Cerebellar nuclear complex (tissue), 1 donor: ENCODE measurements at places on chromosomes 1 and 21.

DNA sequence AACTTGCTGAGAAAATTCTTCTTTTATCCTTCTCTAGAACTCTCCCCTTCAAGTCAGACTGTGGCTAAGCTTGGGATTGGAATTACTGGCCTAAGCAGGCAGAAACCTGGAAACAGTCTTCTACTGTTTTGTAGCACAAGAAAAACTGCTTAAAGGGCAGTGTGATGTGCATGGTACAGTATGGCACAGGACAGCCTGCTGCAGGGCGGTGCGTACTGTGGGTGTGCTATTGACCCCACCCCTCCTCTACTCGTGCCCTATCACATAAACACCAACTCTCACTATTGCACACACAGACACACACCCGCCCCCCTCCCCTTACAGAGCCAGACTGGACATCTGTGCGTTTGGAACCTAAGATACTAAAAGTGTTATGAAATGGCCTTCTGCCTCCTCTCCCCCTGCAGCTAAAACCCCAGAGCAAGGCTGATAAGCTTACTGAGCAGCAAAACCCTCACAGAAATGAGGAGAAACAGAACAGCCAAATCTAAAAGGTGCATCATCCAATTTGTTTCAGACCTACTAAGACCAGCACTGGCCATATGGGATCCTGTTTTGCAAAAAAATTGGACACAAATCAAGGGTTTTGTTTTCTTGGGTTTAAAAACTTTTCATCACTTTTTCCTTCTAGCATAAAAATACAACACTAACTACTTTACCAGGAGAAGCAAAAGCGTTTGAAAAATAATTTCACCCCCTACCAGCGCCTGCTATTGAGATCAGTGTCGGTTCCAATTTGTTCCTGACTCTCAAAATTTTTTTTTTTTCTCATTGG lies 355.8 kb upstream of the LYPLAL1 start:
- no peak for DNase-seq

GRCh38 chr1:16143566-16144324 lies 12.1 kb downstream of the EPHA2 start:
- no peak for DNase-seq

DNA sequence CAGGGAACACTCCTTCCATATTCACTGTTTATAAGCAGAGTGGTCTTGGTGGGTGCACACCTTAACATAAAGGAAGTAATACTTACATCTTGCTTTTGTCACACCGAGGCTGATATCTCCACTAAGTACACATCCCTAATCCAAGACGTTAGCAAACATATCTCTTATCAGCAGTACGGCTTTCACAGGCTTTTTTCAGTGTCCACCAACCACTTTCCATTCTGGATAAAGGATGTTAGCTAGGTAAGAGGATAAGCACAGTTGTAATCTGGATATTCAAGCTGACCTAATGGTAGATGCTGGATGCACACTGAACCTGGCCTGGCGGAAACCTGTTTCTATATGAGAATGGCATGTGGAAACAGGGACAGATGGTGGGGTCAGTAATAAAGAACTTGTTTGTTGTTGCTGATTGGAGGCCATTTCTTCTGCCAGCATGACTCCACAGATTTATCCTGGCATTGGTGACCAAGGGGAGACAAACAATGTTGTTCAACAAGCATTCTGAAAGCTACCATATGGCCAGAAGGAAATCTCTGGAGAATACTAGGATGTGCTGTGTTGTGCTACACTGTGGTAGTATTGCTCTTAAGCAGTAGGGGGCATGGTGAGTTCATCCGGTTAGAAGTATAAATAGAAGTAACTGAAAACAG lies 416.4 kb downstream of the PTBP2 start:
- DNase-seq = no peak

DNA sequence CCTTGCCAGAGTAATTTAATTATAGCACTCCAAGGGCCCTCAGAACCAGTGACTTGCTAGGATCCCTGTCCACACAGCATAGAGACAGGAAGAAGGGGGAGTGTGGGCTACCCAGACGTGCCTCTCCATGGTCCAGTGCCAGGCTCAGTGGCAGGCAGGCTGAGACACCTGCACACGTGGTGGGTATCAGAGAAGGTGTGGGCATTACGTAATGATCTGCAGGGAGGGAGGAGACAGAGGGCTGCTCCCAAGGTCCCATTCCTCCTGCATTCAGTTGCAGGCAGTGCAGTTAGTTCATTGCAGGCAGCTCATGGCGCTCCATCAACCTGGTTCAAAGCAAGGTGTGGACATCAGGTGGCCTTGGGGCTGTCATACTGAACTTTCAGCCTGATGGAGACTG lies 49.9 kb downstream of the C8B start:
- no peak for DNase-seq

GRCh38 chr1:114208714-114209113 lies 55.0 kb upstream of the SYT6 start:
- no peak for DNase-seq

DNA sequence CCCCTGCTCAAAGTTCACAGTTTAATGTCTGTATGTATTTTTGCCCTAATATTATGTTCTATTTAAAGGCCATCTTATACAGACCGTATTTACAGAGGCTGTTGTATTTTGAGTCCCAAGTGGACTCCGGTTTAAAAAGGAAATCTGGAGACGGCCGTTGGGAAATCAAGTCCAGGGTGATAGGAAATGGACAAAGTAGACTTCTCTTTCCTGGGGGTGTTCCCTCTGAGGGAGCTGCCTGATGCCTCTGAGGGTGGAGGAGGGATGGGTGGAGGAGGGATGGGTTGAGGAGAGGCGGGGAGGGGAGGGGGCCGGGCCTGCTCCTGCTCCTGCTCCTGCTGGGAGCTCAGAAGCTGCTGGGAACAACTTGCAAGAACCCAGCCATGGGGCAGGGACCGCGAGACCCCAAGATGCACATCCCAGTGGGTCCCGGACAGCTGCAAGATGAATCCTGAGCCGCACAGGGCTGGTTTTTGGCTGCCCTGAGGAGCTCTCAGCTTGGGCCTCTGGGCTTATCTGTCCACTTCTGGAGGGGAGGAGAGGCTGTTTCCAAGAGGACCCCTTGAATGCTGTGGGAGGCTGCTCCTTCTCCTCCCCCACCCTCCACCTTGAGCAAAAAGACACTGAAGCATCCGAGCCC lies 12.0 kb upstream of the ACTL8 start:
- DNase-seq = no peak

DNA sequence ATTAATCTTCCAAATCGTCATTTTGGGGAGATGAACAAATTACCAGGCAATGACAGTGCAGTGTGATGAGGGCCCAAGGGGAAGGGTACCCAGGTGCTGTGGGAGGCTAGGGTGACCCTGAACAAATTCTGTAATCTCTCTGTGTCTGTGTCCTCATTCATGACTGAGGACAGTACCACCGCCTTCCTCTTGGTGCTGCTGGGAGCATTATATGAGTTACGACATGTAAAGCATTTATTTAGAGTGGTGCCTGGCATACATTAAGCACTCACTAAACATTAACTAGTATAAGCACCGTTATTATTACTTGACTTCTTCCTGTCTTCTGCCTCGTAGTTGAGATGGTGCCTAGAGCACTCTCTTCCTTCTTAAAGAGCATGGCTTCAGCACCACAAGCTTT lies 468.2 kb upstream of the VAMP3 start:
- DNase-seq = no peak

DNA sequence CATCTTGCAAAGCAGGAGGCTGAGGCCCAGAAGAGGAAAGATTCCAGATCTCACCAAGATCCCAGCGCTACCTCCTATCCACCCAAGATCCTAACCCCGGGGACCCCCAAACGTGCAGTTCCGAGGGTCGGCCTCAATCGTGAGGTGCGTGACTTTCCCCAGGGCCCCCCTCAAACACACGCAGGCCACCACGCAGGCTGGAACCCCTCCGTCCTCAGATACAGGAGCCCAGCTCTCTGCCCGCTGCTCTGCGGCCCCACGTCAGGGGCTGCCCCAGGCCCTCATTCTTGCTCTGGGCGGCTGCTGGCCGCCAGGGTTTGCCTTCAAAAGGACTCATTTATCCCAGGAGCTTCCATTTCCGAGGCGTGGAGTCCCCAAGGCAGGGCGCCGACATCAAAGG lies 39.9 kb downstream of the KRTAP10-1 start:
- no peak for DNase-seq

DNA sequence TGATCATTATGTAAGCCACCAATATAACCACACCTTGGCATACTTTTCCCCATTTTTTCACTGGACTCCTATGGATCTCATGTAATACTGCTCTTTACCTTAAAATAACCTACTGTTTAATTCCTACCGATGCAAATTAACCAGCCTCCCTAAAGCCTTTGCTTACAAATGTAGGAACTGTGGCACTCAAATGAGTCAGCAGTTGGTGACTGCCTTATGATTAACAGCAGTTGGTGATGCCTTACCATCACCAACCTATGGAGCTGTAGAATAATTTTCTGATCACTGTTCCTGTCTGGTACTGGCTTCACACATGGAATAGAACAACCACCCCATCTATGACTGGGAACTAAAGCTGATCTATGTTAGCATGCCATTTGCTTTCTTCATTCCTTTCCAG lies 7.8 kb upstream of the NUDT17 start:
- DNase-seq = no peak

- DNase-seq = no peak
Observed at GRCh38 chr1:57966751-57967406, 543.0 kb upstream of the DAB1 start.

DNA sequence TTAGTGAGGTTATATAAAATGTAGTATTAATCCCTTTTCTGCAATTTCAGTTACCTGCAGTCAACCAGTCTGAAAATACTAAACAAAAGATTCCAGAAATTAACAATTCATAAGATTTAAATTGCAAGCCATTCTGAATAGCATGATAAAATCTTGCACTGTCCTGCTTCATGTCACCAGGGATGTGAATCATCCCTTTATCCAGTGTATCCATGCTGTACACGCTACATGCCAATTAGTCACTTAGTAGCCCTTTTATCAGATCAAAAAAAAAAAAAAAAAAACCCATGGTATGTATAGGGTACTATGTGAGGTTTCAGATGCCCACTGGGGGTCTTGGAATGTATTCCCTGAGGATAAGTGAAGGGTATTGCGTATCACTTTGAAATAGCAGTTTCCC lies 191.3 kb upstream of the HP1BP3 start:
- DNase-seq = no peak

- no peak for DNase-seq
Observed at GRCh38 chr1:90716552-90717355, at the start of gene BARHL2. BARHL2 (minus strand) TSS chr1:90717302; CDS start chr1:90717195, 107 bp downstream.
